Glutamatergic neuron (in vitro differentiated cells): ENCODE measurements at places on chromosomes 1 and 21. TPM values are rescaled to one million over a fixed set of nuclear protein-coding genes. Genes with fewer than 3 reads are reported as not detected.
A peak's percentile ranks its signal among the peaks of the same experiment; 100 is the strongest.

The C1orf94 gene
- not detected for total RNA-seq

The CDK11A gene
- 62.8 TPM for total RNA-seq

The ATP1A2 gene
- total RNA-seq = not detected

The UBL4B gene
- not detected for total RNA-seq

The TSACC gene
- total RNA-seq = not detected

The HSD3B2 gene
- total RNA-seq = not detected

- DNase-seq = no peak
Observed at GRCh38 chr1:58905628-58906221, 121.9 kb upstream of the JUN start.

DNA sequence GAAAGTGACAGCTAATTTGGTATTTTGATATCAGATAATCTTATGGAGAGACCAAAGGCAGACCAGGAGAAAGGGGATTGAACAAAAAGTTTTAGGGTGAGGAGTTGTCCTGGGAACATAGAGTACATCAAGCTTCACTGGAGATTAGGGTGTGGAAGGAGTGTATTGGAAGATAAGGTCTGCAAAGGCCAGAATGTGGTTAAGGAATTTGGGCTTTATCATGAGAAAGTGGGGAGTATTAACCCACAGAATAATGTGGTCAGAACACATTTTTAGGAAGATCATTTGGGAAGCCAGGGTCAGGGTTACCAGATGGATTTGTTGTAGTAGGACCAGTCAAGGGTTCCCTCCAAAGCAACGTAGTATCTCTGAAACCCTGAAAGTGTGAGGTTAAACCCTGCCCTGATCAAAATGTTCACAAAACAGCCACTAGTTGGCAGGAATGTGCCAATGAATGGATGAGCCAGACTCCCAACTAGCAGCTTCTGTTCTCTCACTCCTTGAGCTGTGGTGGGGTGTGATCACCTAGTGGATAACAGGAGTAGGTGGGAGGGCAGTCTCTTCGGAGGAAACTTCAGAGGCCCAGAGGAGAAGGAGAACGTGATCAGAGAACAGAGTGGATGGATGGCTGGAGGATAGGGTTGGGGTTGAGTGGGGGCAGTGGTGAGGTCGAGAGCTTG is 35.8 kb downstream of the SLC2A1 start:
- no peak for DNase-seq

DNA sequence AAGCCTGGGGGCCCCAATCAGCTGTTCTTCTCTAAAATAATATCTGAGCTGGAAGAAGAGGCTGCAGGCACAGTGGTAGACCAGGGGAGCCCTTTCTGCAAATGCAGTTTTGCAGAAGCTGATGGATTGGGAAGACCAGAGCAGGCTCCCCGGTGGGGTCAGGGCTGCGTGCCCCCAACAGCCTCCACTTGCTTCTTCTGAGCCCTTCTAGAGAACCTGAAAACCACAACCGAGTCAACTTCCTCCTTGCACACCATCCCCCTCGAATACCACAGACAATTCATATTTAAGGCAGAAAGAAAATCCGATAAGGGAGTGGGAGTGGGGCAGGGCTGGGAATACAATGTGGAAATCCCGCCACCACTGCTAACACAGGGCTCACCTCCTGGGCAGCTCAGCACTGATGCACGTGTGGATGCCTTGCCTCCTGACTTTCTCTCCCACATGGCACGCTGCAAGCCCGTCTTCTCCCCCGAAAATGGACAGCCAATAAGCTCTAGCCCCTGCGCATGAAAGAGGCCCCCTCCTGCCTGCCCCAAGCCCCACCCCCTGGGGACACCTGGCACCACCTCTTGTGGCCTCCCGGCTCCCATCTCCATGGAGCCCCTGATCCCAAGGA is 25.4 kb upstream of the ALDH4A1 start:
- DNase-seq = no peak

DNA sequence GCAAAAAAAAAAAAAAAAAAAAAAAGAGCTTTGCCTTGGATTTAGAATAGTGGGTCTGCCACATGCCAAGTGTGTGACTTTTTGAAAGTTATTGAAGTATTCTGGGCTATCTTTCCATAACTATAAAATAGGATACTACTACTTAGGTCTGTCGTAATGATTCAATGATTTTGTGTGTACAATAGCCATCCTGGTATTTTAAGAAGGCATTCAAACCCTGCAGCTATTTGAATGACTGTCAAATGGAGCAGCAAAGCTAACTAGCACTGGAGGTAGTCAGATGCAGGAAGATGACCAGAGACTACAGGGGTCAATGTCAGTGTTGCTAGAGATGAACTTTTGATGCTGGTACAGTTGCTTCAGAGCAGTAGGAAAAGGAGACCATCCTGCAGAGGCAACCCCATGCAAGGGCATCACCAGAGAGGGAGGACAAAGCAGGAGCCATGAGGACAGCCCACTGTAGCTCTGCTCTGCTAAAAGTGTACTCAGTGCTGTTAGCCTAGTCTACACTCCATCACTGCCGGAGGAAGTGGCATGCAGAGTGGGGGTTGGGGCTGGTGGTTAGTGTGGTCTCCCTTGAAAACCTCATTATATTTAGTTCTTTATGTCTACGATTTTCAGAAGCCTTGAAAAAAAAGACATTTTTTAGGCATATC is 29.0 kb downstream of the DUSP10 start:
- DNase-seq = no peak

- DNase-seq = no peak
Observed at GRCh38 chr1:77063118-77063517, 156.1 kb downstream of the PIGK start.

DNA sequence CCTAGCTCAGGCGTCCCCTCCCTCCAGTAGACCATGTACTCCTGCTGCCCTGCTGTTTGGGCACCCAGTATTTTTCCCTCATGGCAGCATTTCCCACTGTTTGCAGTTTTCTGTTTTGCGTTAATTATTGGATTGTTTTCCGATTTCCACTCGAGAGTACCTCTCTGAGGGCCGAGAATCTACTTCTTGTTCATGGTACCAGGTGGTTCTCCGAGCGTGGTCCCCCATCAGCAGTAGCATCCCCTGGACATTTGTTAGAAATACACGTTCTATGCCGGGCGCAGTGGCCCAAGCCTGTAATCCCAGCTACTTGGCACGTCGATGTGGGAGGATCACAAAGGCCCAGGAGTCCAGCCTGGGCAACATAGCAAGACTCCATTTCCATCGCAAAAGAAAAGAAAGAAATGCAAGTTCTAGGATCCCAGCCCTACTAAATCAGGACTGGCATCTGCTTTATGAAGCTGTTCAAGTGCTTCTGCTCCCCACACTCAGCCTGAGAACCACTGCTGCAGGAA is 690 bp downstream of the RRP1 start:
- DNase-seq = no peak

DNA sequence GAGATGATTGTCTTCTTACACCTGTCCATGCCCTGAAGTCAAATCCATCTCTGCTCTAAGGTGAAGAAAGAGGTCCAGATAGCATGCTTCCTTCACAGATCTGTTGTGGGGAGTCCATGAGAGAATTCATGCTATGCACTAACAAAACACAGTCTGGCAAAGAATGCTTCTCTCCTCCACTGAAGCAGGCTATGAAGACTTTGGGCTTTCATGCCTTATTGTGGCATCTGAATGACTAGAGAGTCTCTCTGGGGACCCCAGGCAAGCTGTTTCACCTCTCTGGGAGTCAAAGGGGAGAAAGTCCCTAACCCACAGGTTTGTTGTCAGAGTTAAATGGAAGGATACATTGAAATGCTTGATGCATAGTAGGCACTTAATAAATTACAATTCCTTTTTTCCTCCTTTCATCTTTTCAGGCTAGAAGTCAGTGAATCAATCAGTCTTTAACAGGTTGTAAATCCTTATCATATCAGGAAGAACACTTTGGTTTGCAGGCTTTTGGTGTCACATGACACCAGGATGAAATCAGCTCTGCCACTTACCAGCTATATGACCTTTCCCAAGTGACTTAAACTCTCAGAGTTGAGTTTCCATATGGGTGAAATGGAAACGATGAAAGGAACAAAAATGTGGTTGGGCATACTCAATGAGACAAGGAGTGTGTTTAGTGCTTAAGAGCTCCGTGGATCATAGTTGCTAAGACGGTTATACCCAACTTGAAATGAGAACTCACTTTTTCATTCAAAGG is 200.1 kb upstream of the DAB1 start:
- DNase-seq = no peak

- no peak for DNase-seq
Observed at GRCh38 chr21:27813344-27813743, 846.5 kb upstream of the ADAMTS5 start.

DNA sequence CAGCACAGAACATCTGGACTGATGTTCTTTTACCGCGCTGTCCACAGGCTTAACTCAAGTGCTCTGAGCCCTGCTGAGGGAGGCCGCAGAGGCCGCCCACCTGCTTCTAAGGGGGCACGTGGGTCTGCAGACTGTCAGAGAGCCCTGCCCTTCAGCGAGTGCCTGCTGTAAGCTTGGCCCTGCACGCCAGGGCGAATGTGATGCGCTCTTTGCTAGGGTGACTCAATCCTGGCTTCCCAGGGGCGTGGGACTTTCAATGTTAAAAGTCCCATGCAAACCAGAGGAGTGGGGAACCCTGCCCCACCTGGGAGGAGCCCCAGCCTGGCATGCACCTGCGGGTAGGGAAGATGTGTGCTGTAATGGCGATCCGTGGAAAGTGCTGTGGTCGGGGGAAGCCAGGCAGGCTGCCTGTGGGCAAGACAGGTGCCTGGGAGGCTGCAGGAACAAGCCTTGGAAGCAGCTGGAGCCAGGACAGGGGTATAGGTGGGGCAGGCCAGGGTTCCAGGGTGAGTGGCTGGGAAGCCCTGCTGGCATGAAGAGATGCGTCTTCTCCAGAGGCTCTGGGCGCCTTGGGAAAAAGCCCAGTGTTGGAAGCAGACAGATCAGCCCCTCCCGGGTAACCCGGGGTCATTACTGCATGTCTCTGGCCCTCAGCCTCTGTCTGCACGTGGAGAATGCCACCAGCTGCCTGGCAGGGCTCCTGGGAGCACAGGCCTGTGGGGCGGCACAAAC is 594 bp upstream of the PANK4 start:
- no peak for DNase-seq

GRCh38 chr1:167517535-167518330 is 596 bp downstream of the CD247 start:
- no peak for DNase-seq

- DNase-seq = no peak
Observed at GRCh38 chr1:186409091-186409490, 33.5 kb downstream of the ODR4 start.

- no peak for DNase-seq
Observed at GRCh38 chr21:35652872-35653271, 407.5 kb downstream of the SETD4 start.

GRCh38 chr1:178368208-178368607 is 128.6 kb downstream of the CLEC20A start:
- DNase-seq = no peak

GRCh38 chr1:208165659-208166058 is 78.5 kb downstream of the PLXNA2 start:
- no peak for DNase-seq

- DNase-seq = no peak
Observed at GRCh38 chr1:163697137-163697536, 375.4 kb downstream of the NUF2 start.

GRCh38 chr1:99818063-99818699 is 32.0 kb upstream of the AGL start:
- DNase-seq = no peak

DNA sequence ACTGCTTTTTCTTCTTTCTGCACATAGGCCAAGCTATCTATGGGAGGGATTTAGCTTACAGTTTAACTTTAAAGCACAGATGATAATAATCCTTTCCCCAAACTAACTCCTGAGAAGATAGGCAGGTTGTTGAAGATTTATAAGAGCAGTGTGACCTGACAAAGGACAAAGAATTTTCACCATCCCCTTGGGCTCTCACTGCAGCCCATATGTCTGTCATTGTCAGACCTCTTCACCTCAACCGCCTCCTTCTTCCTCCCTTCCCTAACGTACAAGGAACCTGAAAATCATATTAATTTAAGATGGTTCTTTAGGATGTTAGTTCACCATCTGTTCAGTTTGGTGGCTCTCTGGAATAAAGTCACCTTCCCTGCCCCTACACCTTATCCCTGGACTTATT is 5.0 kb downstream of the RNU1-2 start:
- DNase-seq = no peak

DNA sequence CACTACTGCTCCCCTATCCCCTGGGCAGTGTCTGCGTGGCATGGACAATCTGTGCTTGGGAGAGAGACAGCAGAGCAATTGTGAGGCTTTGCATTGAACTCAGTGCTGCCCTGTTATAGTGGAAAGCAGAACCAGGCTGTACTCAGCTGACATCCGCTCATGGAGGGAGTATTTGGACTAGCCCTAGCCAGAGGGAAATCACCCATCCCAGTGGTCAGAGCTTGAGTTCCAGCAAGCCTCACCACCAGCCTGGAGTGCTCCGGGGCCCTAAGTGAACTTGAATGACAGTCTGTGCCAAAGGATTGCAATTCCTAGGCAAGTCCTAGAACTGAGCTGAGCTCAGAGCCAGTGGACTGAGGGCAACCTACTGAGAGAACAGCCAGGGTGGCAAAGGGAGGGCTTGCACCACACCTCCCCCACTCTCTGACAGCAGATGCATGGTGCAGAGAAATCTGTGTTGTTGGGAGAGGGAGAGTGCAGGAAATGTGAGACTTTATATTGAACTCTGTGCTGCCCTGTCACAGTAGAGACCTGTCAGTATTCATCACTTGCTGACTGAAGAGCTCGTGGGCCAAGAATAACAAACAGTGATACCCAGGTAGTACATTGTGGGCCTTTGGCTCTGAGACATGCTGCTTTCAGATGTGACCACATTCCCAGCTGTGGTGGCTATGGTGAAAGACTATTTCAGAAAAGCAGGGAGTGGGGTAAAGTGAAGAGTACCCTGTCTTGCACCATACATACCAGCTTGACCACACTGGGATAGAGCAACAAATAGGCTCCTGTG is 107.7 kb upstream of the SLC5A9 start:
- DNase-seq = no peak

DNA sequence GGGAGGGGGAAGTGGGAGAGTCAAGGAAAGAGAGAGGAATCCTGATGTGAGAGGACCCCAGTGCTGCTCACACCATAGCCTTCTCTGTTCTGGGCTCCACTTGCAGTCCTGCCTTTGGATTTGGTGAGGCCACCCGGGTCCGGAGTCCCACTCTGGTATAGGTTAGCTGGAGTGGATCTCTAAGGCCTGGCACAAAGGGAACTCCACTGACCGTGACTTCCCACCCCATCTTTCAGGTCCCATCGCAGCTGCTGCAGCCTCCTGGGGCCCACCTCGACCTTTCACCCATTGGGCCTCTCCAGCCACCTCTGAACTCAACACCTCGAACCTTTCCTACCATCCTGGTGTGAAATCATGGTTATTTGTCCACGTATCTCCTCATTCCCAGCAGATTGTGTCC is 324.4 kb downstream of the MATN1 start:
- DNase-seq = peak; percentile 5

GRCh38 chr1:218344814-218345672 is at the start of gene TGFB2:
Gene TGFB2 (plus strand): TSS chr1:218345336. CDS start chr1:218346702, 1,366 bp downstream.
- DNase-seq = no peak

- DNase-seq = no peak
Observed at GRCh38 chr1:110481968-110482623, 31.1 kb downstream of the PROK1 start.

GRCh38 chr1:33630686-33631085 is 158.2 kb downstream of the ZSCAN20 start:
- no peak for DNase-seq

- peak; percentile 92 for DNase-seq
Observed at GRCh38 chr1:197915862-197916499, 1.2 kb upstream of the LHX9 start.

GRCh38 chr1:8407652-8408051 is 89.7 kb downstream of the SLC45A1 start:
- no peak for DNase-seq
